Activated naive CD4-positive, alpha-beta T cell treated with anti-CD3 and anti-CD28 coated beads, Interleukin-2, amount 10 ng/mL, durations not matched to agents 7 days and 5 days (primary cell): ENCODE measurements at places on chromosomes 16 and 17.

DNA sequence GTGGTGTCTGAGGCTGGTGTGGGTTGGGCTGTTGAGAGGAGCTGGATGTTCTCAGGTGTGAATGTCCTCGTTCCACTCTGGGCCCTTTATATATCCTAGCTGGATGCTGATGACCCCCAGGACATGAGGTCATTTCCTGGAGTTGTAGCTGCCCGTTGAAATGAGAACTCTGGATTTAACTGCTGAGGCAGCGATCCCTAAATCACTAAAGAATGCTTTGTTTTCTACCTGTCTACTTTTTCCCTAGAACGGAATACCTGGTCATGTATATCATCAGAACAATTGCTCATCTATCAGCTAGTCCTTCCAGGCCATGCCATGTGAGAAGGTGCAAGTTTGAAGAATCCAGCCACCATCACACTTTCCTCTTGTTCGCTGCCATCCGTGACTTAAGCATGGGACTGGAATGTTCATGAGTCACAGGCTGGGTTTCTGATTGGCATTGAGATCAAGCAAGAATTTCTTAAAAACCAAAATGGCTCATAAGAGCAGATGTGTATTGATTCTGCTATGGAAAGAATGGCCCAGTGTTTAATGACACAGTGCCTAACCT lies at the start of gene KRTAP2-3:
Gene KRTAP2-3, minus strand, starts transcription at position 63 of the 553 bp plus-strand sequence. CDS start 64 bp downstream, outside the sequence.
- no peak for DNase-seq

GRCh38 chr17:31574458-31574857 lies 183.0 kb downstream of the RAB11FIP4 start:
- no peak for DNase-seq

- no peak for DNase-seq
These were observed 39.2 kb upstream of the FAM20A start for GRCh38 chr17:68640242-68640989.

- DNase-seq, result peak; percentile 22
These were observed 199.3 kb upstream of the CHMP6 start for GRCh38 chr17:80792373-80792781.

- DNase-seq, result no peak
These were observed 630.8 kb upstream of the KIF2B start for GRCh38 chr17:53191878-53192277.

GRCh38 chr17:47188271-47188875 lies 722 bp downstream of the CDC27 start:
- DNase-seq, result peak; percentile 34

DNA sequence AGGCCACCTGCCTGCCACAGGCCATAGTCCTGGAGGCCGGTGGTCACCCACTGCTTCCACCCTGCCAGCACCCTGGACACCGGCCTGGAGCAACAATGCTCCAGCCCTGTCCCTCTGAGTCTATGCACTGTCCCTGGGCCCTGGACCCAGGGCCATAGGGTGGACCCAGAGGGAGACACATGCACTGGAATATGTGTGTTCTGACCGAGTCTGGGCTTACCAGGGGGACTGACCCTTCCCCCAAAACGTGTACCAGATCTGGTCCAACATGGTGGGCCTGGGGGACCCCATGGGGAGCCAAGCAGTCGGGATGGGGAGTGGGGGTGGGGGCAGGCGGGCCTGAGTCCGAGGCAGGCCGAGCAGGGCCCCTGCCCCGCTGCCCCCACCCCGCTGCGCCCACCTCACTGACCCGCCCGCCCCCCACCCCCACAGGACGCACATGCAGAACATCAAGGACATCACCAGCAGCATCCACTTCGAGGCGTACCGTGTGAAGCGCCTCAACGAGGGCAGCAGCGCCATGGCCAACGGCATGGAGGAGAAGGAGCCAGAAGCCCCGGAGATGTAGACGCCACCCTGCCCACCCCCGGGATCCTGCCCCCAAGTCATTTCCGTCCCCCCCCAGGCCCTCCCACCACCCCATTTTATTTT lies 357.4 kb downstream of the SEC14L1 start:
- peak; percentile 19 for DNase-seq
